ENCODE measurements at places on chromosomes 16 and 17.
A peak's percentile ranks its signal among the peaks of the same experiment; 100 is the strongest.

DNA sequence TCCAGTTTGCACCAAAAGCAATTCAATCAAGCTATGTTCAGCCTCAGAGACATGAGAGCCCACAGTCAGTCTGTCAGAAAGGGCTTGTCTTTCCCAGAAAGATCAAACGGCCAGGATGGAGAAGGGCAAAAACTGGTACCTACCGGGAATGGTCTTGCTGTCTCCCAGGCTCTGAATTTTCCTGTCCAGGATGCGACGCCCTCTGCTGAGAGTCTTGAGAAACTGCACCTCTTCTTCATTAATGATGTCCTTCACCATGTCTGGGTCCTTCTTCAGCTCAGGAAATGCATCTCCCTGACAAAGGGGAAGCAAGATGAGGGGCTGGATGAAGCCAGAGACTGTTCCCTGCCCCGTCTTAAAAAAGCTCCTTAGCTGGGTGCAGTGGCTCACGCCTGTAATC lies 15.8 kb upstream of the EXOSC6 start:
- DNase-seq: peak; percentile 32

DNA sequence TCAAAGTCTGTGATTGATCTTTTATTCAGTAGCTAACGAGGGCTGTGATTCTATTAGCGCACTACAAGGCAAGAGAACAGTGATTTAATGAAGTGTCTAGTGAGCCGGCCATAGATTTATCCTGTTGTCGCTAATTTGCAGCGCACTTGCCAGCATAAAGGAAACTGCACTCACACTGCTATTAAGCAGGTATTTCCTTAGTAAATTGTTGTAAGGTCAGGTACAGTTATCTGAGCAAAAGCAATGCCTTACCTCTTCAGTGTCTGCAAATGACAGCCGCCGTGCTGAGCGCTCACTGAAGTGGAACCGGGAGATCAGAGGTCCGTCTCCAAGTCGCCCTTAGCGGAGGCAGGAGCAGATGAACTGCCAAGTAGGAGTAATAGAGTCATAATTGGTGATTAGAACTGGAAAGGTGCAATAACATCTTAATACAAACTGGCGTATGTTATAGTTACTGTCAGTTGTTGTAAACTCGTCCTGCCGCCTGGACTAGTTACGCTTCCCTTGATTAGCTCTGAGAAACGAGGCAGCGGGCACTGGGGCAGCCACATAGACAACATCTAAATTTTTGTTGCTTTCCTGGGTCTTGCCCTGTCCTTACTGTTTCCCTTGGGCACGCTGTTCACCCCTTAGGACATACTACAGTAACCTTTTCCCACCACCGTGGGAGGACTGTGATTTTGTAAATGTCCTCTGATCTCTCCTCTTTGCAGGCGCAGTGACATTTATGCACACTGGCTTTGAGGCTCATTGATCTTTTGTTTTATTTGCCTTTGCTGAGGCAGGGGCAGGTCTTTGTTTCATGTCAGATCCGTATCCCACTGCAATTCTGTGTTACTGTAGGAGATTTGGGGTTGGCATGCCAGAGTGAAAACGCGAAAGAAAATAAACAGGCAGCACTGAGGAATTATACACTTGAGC lies 363.1 kb downstream of the WWOX start:
- DNase-seq: no peak

DNA sequence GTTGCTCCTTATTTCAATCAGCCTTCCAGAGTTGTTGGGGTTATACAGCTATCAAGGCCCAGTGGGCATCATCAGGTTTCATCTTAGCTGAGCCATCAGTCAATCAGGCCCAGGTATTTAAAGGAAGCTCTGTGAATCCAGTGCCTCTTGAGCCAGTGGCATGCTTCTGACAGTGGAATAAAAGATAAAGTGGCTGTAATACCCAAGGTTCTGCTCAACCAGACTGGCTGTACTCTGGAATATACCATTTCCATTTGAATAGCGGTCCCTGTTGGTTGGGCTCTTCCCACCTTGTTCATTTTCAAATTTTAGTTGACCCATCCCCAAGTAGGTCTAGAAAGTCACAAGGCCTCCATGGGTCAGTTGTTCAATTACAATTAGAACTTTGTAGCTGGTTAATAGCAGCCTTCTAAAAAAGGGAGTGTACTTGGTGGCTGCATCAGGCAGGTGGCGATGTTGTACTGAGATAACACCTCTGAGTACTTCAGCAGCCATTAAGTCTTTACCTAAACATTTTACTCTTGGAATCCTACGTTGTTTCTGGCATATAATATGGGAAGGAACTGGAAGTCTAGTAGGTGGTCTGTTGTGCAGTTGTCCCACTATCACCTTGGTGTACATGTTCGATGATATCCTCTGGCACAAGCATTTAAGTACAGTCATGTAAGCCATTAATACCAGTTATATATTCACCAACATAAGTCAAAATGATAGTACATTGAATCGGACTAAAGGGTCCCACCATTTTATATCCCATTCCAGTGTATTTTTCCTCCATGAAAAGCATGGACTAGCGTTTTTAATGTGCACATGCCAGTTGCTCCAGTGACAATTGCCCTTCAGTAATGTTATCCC lies 294.1 kb downstream of the BCAS3 start:
- peak; percentile 51 for DNase-seq

- DNase-seq: no peak
Observed at GRCh38 chr16:12089492-12090150, 113.1 kb downstream of the SNX29 start.

DNA sequence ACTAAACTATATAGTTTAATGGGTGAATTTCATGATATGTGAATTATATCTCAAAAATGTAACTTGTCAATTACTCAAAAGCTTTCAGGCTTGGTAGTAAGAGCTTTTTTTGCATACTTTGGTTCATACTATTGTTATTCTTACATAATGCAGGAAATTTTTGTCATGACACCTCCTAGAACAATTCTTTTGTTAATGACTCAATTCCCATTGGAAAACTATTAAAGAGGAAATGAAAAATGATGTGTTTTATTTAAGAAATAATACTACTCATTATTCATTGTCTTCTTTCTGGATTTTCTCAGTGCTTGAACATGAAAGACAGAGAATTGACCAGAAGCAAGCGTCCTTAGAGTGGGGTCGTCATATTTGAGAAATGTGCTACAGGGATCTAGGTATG lies 196.4 kb upstream of the KCNJ16 start:
- DNase-seq: no peak

DNA sequence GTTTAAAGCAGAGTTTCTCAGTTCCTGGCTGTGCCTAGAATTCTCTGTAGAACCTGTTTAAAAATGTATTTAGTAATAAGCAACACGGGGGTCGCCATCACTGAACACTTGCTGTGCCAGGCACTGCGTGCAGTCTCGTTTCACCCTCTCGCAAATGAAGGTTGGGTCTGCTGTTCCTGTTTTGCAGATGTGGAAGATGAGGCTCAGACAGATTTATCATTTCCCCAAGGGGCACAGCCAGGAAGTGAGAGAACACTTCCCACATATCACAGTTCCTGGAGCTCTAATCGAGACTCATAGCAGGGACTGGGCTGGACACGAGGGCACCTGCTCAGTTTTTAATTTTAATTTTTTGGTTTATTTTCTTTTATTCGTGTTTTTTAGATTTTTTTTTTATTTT lies 122.7 kb downstream of the ABCC6 start:
- no peak for DNase-seq
